Muscle of leg (tissue), 16 donors: ENCODE measurements at places on chromosomes 13 and 19. TPM values are rescaled to one million over a fixed set of nuclear protein-coding genes. Genes with fewer than 3 reads are reported as not detected.

Gene PLPP2
- total RNA-seq: 0.58 TPM

Gene NBEA
- 18.0 TPM for total RNA-seq

Gene CPB2
- total RNA-seq: not detected

Gene SPIB
- 0.04 TPM for total RNA-seq

Gene GRAMD1A
- total RNA-seq: 16.0 TPM

Gene MKNK2
- total RNA-seq: 64.6 TPM

- peak overlapping the region; percentile 95 for H3K27ac ChIP-seq
- no peaks in the 10 kb centered on the region for H3K36me3 ChIP-seq
- peak; percentile 87 for DNase-seq
- peaks cover 2% of the 10 kb centered on the region for H3K27me3 ChIP-seq
- H3K4me3 ChIP-seq: peak overlapping the region; percentile 91
These were observed 1.3 kb downstream of the NECTIN2 start for GRCh38 chr19:44847144-44848035.

GRCh38 chr13:53050151-53050550 is 21.5 kb downstream of the OLFM4 start:
- no peak overlapping the region for H3K4me3 ChIP-seq
- H3K27me3 ChIP-seq: no peaks in the 10 kb centered on the region
- H3K36me3 ChIP-seq: no peaks in the 10 kb centered on the region
- no peak overlapping the region for H3K27ac ChIP-seq
- H3K4me1 ChIP-seq: peaks cover 23% of the 10 kb centered on the region

- no peaks in the 10 kb centered on the region for H3K27me3 ChIP-seq
- no peaks in the 10 kb centered on the region for H3K36me3 ChIP-seq
- H3K27ac ChIP-seq: no peak overlapping the region
- H3K4me3 ChIP-seq: no peak overlapping the region
These were observed 4.9 kb upstream of the CLEC17A start for GRCh38 chr19:14577885-14578427.

DNA sequence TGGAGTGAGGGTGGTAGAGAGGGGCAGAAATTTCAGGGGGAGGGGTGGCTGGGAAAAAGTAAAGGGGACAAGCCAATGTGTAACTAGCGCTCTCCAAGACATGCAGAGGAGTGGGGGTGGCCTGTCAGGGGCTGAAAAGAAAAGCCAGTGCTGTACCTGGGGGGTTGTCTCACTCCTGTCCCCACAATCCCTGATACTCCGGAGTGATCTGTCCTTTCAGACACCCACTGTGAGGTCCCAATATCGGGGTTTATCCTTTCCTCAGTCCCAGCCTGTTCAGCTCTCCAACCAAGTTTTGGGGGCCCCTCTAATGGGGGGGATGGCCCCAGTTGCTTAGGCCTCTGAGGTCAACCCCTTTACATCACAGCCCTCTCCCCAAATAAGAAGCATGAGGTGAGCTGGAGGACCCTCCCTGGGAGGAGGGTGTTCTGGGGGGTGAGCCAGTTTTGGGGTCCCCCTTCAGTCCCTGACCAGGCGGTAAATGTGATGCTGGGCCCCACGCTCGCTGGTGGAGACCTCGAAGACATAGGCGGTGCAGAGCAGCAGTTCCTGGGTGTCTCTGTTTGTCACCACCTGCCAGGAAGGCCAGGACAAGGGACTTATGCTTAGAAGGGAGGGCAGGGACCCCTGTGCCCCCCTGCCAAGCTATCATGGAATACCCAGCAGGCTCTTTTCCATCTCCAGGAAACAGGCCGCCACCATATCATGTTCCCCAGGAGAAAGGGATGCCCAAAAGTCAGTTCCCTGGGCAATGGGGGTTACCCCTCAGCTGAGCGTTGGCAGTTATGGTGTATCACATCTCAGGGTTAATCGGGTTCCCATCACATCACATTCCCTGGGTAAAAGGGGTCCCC is 5.9 kb downstream of the CD37 start:
- H3K4me1 ChIP-seq: peaks cover 26% of the 10 kb centered on the region
- peaks cover 21% of the 10 kb centered on the region for H3K27me3 ChIP-seq
- DNase-seq: no peak
- H3K4me3 ChIP-seq: no peak overlapping the region
- peaks cover 53% of the 10 kb centered on the region for H3K36me3 ChIP-seq
- H3K27ac ChIP-seq: no peak overlapping the region

GRCh38 chr13:97242755-97243497 is 20.8 kb downstream of the MBNL2 start:
- no peak for DNase-seq
- H3K36me3 ChIP-seq: peaks cover 8% of the 10 kb centered on the region

DNA sequence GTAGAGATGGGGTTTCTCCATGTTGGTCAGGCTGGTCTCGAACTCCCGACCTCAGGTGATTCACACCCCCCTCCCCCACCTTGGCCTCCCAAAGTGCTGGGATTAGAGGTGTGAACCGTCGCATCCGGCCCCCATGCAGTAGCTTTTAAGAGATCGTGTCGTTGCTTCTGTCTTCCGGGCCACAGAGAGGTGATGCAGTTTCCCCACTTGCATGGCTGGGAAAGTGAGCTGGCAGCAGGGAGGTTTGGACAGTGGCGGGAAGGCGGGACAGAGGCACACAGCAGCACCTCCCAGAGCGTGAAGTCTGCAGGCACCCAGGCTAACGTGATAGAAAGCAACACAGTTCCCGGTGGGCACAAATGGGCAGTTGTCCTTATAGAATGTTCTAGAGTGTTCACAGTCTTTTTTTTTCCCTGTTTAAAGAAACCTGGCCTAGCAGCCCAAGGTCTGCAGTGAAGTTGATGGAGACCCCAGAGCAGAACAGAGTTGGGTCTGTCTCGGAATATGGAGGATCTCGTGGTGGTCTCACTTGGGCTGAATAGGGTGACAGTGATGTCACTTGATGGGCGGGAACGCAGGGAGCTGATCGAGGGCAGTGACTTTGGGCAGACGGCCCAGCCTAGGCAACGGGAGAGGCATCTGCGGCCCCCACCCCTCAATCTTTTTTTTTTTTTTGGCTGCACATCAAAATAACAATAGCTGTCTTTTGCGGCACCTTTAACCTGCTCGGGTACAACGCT is 4.9 kb downstream of the UHRF1 start:
- peaks cover 37% of the 10 kb centered on the region for H3K4me1 ChIP-seq
- no peak overlapping the region for H3K4me3 ChIP-seq

DNA sequence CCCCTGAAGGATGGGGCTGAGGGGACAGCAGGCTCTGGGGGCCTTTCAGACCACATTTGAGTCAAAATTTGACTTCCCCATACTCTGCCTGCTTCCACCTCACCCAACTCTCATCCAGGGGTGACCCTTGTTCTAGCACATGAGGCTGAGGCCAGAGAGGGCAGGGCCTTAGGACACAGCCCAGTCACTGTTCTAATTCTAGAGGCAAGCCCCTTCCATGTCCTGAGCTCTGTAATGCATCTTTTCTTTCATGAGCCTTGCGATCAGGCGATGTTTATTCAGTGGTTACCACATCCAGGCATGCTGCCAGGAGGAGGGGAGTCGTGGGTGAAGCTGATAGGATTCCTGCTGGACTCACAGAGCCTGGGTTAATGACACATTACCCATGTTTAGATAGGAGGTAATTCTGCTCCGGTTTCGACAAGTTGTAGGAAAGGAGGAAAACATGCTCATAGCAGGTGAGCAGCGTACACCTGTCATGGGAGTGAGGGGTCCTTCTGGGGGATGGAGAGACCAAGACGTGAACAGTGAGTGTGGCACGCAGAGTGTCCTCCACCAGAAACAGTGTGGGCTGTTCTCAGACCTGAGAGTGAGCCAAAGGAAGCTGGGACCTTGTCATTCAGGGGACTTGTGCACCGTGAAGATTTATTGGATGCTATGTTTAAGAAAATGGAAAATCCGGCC is 9.3 kb downstream of the RPS9 start:
- H3K27me3 ChIP-seq: no peaks in the 10 kb centered on the region
- H3K36me3 ChIP-seq: peaks cover 39% of the 10 kb centered on the region
- peak overlapping the region; percentile 82 for H3K27ac ChIP-seq
- no peak overlapping the region for H3K4me3 ChIP-seq
- H3K4me1 ChIP-seq: peaks cover 30% of the 10 kb centered on the region

DNA sequence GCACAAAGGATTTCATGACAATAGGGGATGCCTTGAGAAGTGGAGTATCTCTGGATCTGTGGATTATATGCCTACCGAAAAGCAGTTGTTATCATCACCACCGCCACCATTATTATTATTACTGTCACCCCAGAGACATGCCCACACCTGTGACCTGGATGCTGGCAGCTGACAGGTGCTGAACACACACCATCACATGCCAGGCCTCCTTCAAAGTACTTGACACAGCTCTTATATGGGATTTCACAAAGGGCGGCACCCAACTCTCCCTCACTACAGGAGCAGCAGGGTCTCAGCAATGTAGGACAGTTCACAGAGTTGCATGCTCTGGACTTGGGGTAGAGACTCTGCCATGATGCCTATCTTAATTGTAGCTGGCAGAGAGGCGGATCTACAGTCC is 5.6 kb upstream of the GPR42 start:
- H3K4me3 ChIP-seq: no peak overlapping the region
- H3K27me3 ChIP-seq: peaks cover 2% of the 10 kb centered on the region
- no peaks in the 10 kb centered on the region for H3K4me1 ChIP-seq
- DNase-seq: no peak
- H3K27ac ChIP-seq: no peak overlapping the region

DNA sequence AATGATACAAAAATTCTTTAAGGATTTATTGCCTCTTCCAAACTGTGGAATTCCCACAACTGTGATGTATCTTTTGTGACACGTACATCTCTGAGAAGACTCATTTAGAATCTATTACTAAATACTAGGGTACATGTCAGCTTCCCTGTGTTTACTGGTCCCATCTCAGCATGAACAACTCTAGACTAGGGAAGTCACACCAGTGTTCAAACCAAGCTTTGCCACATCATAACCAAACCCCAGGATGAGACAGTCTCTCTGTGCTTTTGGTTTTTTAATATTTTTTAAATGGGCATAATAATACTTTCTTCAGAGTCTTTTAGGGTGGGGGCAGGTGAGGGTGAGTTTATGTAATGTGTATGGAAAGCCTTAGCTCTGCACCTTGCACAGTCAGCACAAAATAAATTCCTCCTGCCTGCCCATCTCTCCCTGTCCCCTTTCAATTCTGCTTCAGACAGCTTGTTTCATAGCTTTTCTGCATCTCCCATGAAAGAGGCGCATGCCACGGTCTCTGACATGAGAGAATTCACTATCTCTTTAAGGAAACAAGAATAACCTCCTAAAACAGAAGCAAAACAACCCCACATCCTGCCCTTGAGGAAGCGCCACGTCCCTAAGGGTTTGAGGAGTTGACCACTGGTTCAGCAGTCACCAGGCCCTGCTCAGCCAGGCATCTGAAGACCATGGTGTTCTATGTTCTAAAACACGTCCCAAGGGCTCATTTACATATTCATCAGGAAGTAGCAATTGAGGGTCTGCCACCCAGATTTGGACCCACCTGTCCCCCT is 174.5 kb downstream of the USP12 start:
- H3K4me3 ChIP-seq: no peak overlapping the region
- peaks cover 8% of the 10 kb centered on the region for H3K4me1 ChIP-seq
- no peaks in the 10 kb centered on the region for H3K36me3 ChIP-seq
- H3K27ac ChIP-seq: no peak overlapping the region
- H3K27me3 ChIP-seq: no peaks in the 10 kb centered on the region

DNA sequence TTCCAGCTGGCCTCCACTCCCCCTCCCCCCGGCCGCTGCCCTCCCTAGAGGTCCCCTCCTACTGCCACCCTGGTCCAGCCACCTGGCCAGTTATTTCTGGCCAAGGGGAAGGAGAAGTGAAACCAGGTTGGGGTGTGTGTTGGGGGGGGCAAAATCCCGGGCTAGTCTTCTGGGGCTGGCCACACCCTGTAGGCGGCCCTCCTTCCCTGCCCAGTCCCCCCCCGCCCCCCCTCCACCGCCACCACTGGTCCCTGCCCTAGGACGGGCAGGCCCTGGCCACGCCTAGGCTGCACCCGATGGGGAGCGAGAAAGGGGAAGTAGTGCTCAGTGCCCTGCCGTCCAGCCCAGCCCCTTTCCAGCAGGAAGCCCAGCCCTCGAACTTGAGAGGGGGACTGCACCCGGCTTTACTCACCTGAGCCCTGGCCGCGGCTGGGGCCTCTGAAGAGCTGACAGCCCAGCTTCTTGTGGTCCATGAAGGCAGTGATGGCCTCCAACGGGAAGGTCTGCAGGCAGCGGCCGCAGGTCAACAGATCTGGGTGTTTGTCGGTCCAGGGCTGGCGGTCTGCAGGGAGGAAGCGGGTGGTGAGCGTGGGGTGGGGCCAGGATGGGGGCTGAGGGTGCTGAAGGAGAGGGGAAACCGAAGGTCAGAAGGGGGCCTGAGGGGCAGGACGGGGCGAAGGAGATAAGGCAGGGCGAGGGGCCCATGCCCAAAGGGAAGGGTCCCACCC is 813 bp downstream of the ZNF296 start:
- peaks cover 10% of the 10 kb centered on the region for H3K36me3 ChIP-seq
- peaks cover 4% of the 10 kb centered on the region for H3K27me3 ChIP-seq
- peaks cover 37% of the 10 kb centered on the region for H3K4me1 ChIP-seq
- peak overlapping the region; percentile 38 for H3K4me3 ChIP-seq
- H3K27ac ChIP-seq: no peak overlapping the region

- H3K27me3 ChIP-seq: peaks cover 3% of the 10 kb centered on the region
- DNase-seq: no peak
- H3K27ac ChIP-seq: no peak overlapping the region
- no peaks in the 10 kb centered on the region for H3K4me1 ChIP-seq
- H3K36me3 ChIP-seq: no peaks in the 10 kb centered on the region
- H3K4me3 ChIP-seq: no peak overlapping the region
These were observed 25.9 kb upstream of the MPHOSPH8 start for GRCh38 chr13:19607523-19608078.

- peaks cover 24% of the 10 kb centered on the region for H3K4me1 ChIP-seq
- H3K27me3 ChIP-seq: peaks cover 21% of the 10 kb centered on the region
These were observed 727 bp downstream of the CD37 start for GRCh38 chr19:49335784-49336481.

GRCh38 chr13:106919133-106919532 is 351.2 kb upstream of the ARGLU1 start:
- no peak for DNase-seq
- peaks cover 6% of the 10 kb centered on the region for H3K4me1 ChIP-seq
- H3K36me3 ChIP-seq: no peaks in the 10 kb centered on the region
- peak overlapping the region; percentile 67 for H3K27ac ChIP-seq

DNA sequence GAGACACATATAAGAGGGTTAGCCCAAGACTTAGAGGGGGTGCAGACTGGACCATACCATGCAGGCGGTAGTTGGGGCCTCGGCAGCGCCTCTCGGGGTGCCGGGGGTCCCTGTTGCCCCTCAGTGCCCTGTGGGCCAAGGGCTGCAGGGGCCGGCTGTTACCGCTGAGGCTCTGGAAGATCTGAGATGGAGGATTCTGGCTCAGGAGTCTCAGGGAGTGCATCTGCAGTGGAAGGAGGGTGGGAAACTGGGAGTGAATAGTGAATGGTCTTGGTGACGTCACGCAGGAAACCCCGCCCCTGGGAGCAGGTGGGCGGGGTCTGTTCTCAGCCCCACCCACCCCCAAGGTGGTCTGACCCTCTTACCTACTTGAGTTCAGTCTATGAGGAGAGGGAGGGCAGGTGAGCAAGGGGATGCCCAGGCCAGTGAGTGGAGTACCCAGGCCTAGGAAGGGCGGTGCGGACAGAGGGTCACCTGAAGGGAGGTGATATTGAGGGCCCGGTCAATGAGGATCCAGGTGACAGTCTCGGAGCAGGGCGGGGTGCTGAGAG is 1.7 kb upstream of the DBP start:
- H3K36me3 ChIP-seq: no peaks in the 10 kb centered on the region
- H3K4me3 ChIP-seq: no peak overlapping the region
- DNase-seq: peak; percentile 49
- peak overlapping the region; percentile 98 for H3K27ac ChIP-seq
- peaks cover 42% of the 10 kb centered on the region for H3K4me1 ChIP-seq
- H3K27me3 ChIP-seq: peaks cover 4% of the 10 kb centered on the region

- H3K4me1 ChIP-seq: no peaks in the 10 kb centered on the region
- no peak overlapping the region for H3K27ac ChIP-seq
- no peaks in the 10 kb centered on the region for H3K27me3 ChIP-seq
- H3K4me3 ChIP-seq: no peak overlapping the region
- H3K36me3 ChIP-seq: no peaks in the 10 kb centered on the region
- no peak for DNase-seq
These were observed 206.1 kb downstream of the KCTD12 start for GRCh38 chr13:76680112-76680511.
